ENCODE measurements at places on chromosomes 12 and 14. TPM values are rescaled to one million over a fixed set of nuclear protein-coding genes. Genes with fewer than 3 reads are reported as not detected.

SPX gene
- not detected for total RNA-seq

MSI1 gene
- total RNA-seq: not detected

DNA sequence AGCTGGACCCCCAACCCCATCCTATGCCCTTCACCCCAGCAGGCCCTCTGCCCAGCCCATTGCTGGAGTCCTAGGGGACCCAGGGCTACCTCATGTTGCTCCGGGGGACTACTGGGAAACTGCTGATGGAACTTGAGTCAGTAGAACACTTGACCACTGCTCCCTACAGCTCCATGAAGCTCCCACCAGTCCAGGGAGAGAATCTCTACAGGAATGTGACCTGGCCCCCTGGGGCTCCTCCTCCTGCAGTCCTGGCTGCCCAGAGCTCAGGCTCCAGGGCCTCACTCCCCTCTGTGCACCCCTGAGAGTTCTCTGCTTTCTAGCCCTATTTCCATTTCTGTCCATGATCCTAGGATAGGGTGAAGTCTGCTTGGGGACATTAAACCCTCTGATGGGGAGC lies 10.8 kb upstream of the AQP2 start:
- DNase-seq: no peak

RHNO1 gene
- total RNA-seq: 14.4 TPM

AVPR1A gene
- not detected for total RNA-seq

IL23A gene
- 0.36 TPM for total RNA-seq

DNA sequence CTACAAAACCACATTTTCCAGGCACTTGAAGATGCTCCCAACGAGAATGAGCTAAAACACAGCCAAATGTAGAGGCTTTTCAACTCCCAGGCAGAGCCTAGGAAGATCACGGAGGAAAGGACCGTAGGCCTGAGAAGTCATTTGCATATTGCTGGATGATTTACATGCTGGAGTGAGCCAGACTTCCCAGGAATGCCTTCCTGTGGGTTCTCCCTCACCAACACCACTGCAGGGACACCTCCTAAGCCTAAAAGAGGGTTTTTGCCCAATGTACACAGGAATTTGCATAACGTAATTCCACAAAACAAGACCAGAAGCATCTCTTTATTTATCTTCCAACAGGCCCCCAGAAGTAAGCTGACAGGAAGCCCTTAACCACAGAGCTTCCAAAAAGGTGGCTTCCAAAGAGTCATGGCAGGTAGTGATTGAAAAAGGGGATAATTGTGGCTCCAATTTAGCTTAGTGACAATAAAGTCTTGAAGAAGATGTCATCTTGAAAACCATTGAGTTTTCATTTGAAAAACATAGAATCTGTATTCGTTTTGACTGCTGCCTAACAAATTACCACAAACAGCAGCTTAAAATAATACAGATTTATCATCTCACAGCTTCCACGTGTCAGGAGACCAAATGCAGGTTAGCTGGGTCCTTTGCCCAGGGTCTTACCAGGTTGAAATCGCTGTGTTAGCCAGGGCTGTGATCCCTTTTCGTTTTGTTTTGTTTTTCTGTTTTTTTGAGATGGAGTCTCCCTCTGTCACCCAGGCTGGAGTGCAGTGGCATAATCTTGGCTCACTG lies 116.2 kb downstream of the EGLN3 start:
- DNase-seq: no peak

- DNase-seq: peak; percentile 32
Measured at GRCh38 chr12:92928421-92928961, 604 bp downstream of the EEA1 start.

DNA sequence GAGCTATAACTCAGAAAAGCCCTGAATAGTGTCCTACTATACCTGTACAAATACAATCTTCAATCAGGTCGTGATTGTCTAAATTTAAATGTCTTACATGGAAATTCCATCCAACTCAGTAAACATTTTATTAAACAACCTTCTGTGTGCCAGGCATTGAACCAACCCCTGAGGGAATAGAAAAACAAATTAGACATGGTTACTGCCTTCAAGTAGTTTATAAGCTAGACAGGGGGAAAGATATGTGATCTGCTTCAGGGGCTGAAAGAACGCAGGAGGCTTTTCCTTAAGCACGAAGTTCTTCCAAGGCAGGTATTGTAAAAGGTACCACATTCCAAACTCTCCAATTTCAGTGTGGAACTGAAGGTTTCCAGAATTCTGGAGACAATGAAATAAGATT lies 39.7 kb upstream of the STAB2 start:
- no peak for DNase-seq

- DNase-seq: no peak
Measured at GRCh38 chr14:76134231-76134630, 17.5 kb upstream of the GPATCH2L start.

DNA sequence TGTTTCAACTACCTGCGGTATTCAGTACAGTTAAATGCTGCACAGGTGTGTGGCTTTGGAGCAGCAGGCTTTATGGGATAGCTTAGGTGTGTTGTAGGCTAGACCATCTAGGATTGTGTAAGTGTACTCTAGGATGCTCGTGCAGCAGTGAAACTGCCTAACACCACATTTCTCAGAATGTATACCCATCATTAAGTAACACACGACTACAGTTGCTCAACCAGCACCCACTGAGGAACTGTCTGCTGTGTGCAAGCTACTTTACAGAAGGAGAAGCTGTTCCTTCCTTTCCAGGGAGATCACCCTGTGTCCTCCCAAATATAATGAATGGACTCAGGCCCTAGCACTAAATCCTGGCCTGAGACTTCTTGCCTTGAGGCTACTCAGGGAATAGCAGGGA lies 94.8 kb downstream of the SLC24A4 start:
- DNase-seq: no peak

DNA sequence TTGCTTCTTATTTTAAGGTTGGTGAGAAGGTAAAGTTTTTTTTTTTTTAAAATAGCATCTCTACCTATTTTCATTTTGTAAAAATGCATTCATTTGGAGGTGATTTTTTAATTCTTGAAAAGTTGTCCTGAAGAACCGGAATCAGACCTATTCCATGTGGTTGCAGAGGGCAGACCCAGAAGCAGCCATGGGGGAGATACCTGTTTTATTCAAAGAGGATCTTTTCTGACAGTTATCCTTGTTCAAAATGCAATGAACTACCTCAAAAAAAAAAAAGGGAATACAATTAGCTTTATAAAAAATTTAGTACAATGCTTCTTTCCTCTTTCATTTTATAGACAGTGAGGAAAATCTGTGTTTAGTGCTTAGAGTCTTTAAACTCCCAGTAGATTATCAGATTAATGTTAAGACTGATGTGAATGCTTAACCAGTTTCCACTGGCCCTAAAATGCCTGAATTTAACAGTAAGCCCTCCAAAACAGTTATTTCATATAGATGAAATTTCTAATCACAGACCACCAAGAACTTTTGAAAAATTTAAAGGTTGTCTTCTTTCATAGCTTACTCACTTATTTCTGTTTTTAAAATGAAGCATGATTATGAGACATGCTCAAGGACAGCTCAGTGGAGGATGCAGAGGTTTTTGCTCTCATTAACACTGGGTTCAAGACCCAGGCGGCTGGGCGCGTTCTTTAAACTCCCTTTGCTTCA lies 8.6 kb upstream of the NEMF start:
- DNase-seq: no peak

GRCh38 chr14:52091928-52092327 lies 23.1 kb upstream of the NID2 start:
- DNase-seq: no peak

DNA sequence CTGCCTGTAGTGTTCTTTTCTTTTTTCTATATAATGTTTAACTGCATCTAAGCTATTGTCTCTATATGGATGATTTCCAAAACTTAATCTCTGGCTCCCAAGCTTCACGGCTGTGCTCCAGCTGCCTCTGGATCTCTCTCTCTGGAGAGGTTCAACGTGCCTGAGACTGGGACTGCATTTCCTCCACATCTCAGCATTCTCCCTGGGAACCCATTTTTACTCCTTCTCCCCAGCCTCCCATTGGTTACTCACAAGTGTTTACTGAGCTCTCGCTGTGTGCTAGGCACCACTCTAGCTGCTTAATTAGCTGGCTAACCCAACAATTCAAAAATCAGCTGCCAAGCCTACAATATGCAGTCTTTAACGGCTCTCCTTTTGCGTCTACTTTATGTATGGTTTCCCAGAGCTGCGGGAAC lies 34.7 kb downstream of the FBXL14 start:
- no peak for DNase-seq

MORN3 gene
- total RNA-seq: 0.05 TPM

PRORP gene
- total RNA-seq: 18.6 TPM

- no peak for DNase-seq
Measured at GRCh38 chr12:50188241-50188781, 21.1 kb upstream of the CERS5 start.

GRCh38 chr12:54126029-54126695 lies 62.6 kb downstream of the SMUG1 start:
- DNase-seq: no peak

DNA sequence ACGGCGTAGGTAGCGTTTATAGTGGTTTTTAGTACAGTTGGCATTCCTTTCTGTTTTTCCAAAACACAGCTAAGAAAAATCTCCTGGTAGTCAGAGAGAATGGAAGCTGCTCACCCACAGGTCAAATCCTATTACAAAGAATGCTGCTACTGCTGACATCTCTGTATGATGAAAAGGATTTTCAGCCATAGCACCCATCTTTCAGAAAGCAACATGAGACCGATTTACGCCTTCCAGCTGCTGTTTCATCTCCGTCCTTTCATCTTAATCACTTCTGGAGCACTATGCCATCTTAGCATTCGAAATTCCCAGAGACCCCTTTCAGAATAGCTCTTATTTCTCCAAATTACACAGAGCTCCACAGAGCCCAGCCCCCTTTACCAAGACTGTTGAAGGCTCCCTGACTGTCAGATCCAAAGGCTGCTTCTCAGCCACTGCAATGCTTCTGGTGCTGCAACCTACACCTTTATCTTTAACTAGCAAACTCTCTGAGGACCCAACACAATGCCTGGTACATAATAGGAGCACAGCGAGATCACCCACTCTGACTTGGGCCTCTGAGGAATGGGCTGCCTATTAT lies 211.8 kb downstream of the NEDD1 start:
- DNase-seq: no peak

DNA sequence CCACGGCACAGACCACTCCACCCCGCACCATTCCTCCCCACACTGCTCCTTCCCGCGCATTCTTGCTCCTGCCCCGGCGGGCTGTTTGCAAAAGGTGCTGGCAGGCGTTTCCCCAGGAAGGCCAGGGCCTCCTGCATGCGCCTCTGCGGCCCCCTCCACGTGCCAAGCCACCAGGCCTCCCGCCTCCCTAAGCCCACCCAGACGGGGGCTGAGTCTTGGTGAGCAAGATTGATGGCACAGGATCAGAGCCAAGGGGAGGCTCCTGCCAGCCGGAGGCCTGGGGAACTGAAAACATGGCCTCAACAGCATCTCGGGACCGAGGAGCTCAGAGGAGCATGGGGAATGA lies 328.3 kb upstream of the DIO3 start:
- DNase-seq: no peak

- DNase-seq: no peak
Measured at GRCh38 chr14:60710494-60710893, 13.7 kb downstream of the SIX4 start.

Data from HT-29 (cell line).